Activated CD8-positive, alpha-beta memory T cell treated with anti-CD3 and anti-CD28 coated beads for 4 hours (primary cell): ENCODE measurements at places on chromosomes 2 and 18.

DNA sequence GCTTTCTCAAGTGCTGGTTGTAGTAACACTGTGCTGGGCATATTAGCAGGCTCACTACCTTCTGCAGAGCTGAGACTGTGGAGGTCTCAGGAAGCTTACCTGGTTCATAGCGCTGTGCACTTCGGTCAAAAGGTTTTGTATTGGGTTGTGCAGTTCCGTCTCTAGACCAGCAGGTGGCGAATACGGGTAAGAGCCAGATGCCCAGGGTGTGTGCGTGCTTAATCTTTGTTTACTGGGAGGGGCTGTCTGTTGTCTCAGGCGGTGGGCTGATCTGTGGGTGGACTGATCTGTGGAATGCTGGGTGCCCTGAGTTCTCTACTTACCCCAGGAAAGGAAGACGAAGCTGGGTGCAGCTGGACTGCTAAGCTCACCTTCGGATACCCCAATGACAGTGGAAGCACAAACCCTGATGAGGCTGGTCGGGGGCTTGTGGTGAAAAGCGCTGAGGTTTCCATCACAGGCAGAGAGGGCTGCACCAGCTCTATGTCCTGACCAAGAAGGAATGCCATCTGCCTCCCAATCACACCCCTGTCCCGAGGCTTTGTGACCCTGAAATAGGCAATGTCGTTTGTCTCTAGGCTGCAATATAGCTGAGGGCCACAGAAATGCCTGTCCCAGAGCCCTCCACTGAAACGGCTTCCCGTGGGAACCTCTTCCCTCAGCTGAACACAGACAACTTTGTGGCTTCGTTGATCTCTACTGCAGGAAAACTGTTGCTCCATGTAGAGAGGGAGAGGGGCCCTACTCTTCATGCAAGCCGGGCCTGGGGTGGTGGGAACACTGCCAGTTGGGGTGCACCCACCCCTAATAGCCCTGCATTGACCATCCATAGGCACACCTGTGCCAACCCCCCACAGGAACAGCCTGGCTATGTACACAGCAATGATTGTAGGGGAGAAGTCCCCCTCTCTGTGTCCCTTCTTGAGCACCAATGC is 45.9 kb upstream of the FAM117B start:
- DNase-seq, result peak; percentile 41

DNA sequence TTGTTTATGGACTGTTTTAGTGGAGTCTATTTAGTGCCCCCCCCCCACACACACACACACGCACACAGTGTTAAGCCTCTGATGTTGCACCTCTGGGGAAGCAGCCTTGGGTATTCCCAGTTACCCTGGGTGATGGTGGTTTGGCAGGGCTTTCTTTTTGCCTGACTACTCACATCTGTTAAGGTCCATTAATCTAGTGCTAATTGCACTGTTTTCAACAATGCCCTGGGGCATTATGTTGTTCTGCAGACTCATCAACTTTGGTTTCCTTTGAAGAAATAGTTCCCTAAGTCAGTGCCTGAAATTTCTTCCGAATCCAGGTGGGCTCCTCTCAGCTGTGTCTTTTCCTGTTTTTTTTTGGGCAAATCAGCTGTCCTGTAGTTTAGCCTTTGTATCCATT is 34.7 kb downstream of the SPOPL start:
- DNase-seq, result no peak

- DNase-seq, result no peak
These were observed 15.8 kb upstream of the IER3IP1 start for GRCh38 chr18:47191961-47192360.

GRCh38 chr18:62996566-62996965 is 281.2 kb downstream of the PHLPP1 start:
- no peak for DNase-seq

DNA sequence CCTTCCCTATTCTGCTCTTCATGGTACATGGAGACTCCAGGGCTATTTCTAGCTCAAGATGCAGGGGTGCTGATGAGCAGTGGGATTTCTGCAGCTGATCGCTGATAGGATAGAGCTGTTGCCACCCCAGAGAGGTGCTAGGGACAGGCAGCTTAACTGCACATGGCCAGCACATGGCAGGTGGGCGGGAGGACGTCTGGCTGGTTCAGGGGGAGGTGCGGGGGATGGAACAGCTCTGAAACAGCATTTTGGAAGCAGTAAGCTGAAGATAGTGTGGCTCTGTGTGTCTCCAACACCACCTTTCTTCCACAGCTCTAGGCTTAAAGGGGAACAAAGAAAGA is 151.9 kb upstream of the PELI1 start:
- DNase-seq, result no peak

DNA sequence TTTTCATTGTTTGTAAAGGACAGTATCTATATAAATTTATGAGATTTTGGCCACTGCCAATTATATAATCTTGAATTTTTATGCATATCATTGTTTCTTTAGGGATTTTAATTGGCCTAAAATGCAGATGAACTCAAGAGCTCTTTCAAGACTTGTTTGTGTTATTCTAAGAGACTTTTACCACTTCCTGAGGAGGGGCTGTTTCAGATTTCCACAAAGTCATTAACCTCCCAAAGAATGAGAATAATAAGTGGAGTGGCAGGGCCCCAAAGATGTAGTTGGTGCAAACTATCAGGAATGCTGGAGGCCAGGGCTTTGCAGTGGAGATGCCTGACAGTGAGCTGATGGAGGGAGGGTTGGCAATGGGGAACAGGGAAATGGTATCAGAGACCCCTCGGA is 15.5 kb upstream of the ACVR1 start:
- DNase-seq, result no peak

DNA sequence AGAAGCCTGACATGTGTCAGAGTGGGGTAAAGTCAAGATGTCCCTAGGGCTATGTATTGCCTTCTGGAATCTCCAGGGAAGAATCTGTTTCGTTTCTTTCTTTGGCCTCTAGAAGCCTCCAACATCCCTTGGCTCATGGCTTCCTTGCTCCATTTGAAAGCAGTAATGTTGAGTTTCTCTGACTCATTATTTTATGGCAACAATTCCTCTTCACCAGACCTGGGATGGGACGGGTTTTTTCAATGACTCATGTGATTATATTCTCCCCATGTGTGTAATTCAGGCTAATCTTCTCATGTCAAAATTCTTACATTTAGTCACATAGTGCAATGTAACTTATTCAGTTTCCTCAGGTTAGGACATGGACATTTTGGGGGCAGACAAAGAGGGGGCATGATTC is 1038.6 kb downstream of the CBLN2 start:
- DNase-seq, result no peak
